ENCODE measurements at places on chromosomes 7 and 10.
A peak's percentile ranks its signal among the peaks of the same experiment; 100 is the strongest.

- DNase-seq, result no peak
These were observed 95.5 kb downstream of the MAP3K8 start for GRCh38 chr10:30529373-30529998.

GRCh38 chr7:148142660-148143248 is 447.8 kb upstream of the C7orf33 start:
- no peak for DNase-seq

DNA sequence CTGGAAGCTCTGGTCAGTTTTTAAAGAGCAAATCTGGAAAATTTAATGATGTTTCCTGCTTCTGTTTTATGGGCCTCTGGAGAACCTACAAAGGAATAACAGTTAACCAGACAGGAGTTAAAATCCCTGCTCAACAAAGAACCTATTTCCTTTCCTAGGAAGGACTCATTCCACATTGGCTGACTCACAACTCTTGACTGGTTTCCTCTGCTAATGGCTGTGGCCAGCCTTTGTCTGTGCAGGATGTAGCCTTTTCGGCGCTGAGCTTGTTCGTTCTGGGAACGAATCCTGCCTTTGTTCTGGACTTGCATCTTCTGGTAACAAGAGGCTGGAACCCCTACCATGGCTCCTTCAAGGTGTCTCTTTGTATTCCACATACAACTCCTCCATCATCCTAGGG is 112.8 kb upstream of the PDCD4 start:
- no peak for DNase-seq

GRCh38 chr10:117370205-117370604 is 5.0 kb downstream of the PDZD8 start:
- no peak for DNase-seq

- no peak for DNase-seq
These were observed 155.4 kb downstream of the POU6F2 start for GRCh38 chr7:39133088-39133487.

DNA sequence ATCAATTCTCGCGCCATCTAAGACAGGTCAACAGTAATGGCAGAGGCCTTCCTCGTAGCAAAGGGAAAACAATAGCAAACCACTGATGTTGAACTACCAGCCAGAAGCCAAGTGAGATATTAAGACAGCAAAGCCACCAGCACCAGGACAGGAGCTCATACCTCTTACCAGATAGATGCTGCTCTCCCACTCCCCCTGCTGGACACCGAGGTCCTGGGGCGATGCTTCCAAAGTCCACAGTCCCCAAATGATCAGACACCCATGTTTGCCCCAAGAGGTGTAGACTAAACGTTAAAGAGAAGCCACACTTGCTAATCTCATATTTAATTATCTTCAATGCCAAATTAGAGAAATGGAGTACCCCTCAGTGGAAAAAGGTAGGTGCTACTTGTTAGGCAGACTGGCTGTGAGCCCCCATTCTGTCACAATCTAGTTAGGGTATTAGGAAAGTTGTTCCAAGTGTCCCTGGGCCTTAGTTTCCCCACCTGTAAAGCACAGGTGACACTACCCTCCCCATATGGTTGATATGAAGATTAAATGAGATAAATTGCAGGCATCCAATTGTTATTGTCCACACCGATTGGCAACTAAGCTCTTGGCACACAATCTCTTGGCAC is 39.9 kb downstream of the TOMM7 start:
- peak; percentile 70 for DNase-seq

- no peak for DNase-seq
These were observed 71.8 kb downstream of the CDH23 start for GRCh38 chr10:71468363-71469094.

GRCh38 chr10:49419005-49419404 is 23.1 kb upstream of the DRGX start:
- peak; percentile 99 for DNase-seq

GRCh38 chr7:74417419-74417971 is 36.2 kb upstream of the GTF2IRD1 start:
- DNase-seq, result peak; percentile 75

- DNase-seq, result no peak
These were observed 1.5 kb downstream of the CYP3A7 start for GRCh38 chr7:99733448-99733847.

DNA sequence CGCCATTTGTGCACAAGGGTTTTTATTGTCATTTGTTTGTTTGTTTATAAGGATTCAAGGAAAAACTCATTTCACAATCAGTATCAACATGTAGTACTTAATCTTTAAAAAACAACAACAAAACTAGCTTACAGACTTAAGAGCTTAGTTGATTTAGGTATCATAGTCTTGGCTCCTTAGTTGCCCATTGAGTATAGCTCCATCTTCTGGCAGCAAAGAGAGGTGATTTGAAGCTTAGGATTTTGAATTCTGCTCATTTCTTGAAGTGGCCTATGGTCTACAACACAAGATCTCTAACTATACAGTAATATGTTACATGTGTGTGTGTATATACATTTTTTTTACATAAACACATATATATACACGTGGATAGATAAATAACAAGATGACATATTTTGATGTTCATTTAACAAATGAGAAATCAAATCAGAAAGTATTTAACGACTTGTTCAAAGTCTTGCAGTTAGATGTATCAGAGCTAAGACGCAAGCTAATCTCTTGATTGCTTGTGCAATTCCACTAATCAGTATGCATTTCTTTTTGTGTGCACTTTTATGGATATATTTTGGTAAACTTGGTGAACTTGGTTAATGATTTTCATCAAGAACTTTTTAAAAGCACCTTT is 307.3 kb downstream of the CAMK1D start:
- DNase-seq, result peak; percentile 44

DNA sequence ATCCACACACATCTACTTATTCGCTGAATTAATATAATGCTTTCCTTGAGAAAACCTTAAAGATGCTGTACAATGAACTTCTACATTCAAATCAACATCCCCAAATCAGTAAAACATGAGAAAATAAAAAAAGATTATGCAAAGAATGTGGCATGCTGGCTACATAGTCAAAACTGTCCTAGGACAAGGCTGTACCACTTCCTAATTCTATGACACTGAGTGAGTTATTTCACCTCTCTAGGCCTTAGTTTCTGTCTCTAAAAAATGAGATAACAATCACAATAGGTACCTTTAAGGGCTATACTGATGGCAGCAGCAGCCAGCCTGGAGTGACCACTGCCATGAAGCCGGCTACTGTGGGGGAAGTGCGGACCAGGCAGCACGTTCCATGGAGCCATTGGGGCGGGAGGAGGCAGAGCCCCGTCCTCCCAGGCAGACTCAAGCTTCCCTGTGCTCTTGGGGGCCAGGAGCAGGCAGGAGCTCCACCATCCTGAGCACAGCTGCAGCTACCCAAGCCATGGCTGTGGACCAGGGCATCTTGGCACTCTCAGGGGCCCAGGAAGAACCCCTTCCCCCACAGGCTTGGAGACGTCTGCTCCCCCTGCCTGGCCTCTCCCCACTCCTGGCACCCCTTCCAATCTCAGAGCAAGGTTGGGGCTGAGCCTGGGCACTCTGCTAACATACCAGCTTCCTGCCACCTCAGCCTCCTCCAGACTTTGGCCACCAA is 110.2 kb downstream of the ELAPOR2 start:
- DNase-seq, result no peak

DNA sequence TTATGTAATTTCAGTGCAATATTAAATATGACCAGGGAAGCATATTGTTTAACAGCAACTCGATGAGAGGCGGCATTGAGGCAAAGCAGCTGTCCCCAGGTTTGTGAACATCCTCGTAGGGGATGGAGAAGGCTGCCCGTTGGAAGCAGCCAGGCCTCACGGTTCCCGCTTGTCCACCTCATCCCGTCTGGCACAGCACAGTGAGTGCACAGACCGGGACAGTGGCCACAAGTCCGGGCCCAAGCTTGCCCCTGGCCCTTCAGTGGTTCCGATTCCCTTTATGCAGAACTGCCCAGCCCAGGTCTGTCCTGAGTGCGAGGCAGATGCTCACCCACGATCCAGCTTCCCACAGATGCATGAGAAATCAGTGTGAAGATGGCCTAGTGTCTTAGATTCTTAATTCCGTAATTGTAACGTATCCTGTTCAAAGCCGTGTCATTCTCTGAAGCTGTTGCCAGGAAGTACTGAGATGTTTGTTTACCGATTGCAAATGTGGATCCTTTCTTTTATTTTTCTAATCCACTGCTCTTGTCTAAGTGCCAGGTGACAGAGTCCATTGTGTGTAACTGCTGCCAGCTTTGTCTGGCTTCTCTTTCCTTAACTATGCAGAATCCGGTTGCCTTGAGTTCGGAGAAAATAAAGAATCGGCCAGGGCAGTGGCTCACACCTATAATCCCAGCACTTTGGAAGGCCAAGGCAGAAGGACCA is 35.5 kb downstream of the PFKP start:
- DNase-seq, result no peak

DNA sequence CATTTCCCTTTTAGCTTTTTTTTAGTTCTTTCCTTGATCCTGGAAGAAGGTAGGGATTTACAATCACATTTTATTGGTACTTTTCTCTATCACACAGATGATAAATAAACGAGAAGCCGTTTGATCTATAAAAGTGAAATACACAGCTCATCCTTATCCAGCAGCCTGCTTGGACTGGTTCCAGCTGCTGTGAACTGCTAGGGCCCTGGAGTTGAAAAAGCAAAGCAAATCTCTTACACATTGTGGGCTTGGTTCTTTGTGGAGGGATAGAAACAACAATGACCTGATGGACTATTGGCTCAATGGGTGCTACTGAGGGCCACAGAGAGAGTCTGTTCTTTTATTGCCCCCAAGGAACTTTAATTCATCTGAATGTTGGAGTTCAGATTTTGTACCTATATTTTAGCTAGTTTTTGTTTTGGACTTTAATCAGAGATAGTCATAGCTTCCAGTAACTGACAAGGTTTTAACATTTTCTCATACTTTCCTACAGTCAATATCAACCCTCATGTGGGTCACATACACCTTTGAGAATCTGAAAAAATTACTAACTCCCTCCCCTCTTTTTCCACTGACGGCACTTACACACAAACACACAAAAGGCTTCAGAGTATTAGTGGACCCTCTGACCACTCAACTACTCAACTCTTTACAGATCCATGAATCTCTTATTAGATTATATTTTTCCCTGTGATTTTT is 91.6 kb upstream of the CCDC6 start:
- no peak for DNase-seq

Measured in PC-9 (cell line).